Activated naive CD4-positive, alpha-beta T cell (primary cell): ENCODE measurements at places on chromosomes 7 and 10.

DNA sequence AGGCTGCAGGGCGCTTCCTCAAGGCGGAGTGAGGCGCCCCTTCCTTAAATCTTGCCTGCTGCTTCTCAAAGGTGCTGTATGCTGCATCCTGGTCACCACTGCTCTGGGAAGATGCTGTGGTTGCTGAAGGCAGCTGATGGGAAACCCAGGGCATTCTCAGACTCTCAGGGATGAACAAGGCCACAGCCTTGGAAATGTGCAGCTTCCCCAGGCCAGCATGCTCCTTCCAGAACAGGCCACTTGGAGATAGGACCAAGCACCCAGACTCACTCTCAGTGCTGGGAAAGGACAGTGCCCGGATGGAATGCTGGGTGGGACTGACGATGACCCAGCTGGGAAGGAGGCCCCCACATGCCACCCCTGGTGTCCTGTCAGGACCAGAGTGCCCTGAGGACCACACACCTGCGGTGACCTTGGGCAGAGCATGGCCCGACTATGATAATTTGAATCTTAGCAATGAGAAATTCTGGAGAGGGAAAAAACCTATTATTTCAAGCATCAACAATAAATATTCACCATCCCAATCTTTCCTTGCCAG is 235.5 kb downstream of the TNS3 start:
- no peak for DNase-seq

GRCh38 chr7:111639934-111640333 is 77.6 kb upstream of the IMMP2L start:
- DNase-seq = no peak

- DNase-seq = no peak
Observed at GRCh38 chr10:100568912-100569311, 33.2 kb downstream of the HIF1AN start.

DNA sequence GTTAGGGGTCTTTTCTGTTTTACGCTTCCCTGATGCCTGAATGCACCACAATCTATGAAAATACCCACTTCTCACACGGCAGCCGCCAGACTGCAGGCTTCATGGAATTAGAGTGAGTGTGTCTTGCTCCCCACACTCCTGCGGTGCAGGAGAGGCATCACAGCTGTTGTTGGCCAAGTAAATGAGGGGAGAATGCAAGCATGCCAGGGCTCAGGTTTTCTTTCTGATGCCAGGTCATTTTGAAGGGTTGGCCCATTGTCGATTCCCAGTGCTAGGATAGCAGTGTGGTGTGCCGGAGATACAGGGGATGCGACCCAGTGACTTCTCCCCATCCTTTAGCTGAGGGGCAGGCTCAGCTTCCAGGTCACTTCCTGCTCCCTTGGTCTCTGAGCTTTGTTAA is 16.3 kb downstream of the CXCL12 start:
- DNase-seq = no peak

DNA sequence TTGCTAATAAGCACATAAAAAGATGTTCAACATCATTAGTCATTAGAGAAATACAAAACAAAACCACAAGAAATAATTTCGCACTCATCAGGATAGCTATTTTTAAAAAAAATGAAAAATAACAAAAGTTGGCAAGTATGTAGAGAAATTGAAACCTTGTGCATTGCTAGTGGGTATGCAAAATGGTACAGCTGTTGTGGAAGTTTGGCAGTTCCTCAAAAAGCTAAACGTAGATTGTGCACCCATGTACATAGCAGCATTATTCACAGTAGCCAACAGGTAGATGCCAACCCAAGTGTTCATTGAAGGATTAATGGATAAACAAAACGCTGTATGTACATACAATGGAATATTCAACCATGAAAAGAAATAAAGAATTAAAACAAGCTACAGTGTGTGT is 35.3 kb upstream of the STARD3NL start:
- DNase-seq = no peak

- DNase-seq = no peak
Observed at GRCh38 chr7:137519947-137520346, 176.4 kb upstream of the PTN start.

DNA sequence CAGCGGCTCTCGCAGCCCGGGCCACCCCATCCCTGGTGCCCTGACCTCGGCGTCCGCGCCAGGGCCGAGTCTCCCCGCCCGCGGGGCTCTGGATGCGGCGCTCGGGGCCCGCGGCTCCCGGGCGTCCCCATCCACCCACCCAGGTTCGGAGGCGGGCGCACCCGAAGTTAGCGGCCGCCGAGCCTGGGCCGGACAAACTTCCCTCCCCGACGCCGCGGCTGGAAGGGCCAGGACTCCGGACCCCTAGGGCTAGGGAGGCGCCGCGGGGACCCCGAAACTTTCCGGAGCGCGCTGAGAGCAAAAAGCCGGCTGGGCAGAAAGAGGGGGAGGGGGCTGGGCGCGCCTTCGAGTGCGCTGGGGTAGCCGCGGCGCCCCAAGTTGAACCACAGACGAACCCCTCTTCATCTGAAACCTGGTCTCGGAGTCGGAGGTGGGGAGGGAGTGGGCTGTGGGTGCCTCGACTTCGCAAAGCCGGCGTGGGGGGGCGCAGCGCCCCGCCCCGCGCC is 3.7 kb upstream of the ELFN1 start:
- no peak for DNase-seq

DNA sequence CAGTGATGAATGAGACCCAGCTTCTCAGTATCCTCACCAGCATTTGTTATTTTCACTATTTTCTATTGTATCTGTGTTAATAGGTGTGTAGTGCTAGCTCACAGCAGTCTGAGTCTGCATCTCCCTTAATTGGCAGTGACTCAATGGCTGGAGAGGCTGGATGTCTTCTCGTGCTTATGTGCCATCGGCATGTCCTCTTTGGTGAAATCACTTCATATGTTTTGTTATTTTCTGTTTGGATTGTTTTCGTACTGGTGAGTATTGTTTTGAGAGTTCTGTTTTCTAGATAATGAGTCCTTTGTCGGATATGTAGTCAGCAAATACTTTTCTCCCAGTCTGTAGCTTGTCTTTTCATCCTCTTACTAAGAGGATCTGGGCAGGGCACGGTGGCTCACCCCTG is 66.1 kb downstream of the AMZ1 start:
- DNase-seq = no peak

DNA sequence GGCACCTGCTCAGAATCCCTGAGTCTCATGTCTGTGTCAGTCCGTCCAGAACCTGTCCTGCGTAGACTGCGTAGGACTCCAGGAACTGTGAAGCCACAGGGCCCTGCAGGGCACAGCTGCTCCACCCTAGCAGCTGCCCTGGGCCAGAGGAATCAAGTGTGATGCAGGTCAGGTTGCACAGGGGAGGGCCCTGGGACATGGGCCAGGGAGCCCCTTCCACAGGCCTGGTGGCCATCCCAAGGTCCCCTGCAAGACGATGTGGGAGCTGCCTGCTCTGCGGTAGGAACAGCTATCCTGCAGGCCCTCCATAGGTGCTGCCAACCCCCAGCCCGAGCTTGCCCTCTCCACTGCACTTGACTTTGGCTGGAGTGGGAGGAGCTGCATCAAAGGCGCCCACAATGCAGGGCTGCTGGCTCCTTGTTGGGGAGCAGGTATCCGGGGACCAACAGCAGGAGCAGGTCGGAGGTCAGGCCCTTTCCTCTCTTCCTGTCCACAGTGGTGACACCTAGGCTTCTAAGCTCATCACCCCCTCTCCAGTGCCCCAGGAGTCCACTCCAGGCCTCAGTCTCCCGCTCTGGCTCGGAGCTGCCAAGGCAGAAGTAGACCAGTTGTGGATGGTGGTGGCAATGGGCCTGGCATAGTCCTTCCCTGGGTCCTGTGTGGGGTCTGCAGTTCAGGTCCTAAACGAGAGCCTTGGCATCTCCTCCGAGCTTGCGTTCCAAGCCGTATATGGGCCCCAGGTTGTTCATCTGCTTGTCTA is 149.1 kb downstream of the MAPK8 start:
- no peak for DNase-seq

- no peak for DNase-seq
Observed at GRCh38 chr10:128013626-128014025, 106.7 kb downstream of the PTPRE start.
